ENCODE measurements at places on chromosomes 6 and 20.

- no peak for DNase-seq
Observed at GRCh38 chr6:47974106-47974505, 136.9 kb downstream of the PTCHD4 start.

GRCh38 chr20:59171986-59172385 is 8.4 kb downstream of the ZNF831 start:
- DNase-seq: no peak

DNA sequence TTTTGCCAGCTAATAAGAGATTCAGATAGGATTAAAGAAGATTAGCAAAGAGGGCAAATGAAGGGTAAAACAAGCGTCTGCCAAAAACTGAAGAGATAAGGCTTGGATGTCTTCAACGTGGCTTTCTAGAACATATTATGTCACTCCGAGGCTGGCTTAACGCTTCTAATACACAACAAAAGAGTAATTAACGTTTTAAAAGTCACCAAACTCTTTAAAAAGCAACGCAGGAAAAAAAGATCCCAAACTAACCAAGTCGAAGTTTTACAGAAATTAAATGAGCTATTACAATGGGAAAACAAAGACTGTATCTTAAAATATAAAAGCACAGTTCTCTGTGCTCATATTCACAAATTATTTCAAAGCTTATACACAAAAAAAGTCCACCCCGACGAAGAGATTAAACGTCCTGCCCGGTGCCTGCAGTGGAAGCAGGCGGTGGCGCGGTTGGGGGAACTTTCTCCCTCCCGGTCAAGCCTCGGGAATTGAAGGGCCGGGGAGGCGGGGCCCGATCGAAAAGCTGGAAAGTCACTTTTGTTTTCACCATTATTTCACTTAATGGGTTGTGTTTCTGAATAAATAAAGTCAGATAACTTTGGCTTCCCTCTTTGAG is 1.2 kb downstream of the MAK start:
- no peak for DNase-seq

DNA sequence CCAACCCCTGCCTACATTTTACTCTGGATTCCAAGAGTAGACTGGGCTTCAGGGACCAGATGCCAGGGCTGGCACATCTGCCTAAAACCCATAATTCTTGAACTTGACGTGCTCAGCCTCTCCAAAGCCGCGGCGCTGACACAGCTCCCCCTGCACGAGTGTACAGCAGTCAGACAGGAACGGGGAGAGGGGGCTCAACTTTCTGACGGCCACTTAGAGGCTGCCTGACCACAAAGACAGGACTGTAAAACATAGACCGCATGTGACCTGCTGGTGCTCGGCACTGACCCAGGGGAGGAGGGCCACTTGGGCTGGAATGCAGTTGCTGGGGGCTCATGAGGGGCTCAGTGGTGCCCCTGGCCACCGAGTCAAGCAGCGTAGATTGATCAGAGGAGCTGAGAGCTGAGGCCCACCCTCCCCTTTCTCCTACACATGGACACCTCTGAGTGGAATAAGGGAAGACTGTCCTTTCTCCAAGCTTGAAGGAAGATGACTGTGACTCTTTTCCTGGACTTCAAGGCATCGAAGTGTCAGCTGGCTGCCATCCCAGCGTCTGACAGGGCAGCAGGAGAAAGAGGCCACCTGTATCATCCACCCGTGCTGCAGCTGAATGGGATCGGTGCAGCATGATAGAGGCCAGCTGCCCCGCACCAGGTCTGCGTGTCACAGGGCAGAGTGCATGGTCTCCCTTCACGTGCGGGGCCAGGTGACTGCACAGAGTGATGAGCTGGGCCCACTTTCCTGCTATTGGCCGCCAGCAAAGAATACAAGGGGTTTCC is 171.3 kb upstream of the AGPAT4 start:
- no peak for DNase-seq

DNA sequence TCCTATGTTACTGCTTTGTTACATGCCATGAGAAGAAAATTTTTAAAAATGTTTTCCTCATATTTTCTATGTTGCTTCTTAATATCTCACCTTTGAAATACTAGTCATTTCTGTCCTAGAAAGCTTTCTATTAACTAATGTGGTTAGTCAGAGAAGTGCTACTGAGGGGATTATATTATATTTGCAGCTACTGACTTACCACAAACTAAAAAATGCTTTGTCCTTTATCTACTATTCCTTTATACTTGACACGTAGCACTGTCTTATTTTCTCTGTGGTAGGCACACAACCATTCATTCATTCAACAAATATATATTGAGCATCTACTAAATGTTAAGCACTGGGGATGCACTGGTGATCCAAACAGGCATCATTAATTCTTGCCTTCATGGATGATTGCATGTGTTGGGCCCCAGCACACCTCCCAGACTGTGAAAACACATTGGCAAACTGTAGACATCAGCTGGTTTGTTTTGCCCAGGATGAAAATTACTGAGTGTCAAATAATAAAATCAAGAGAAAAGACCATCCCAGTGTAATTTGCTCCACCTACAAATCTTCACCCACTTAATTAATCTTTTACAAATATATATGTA is 10.7 kb upstream of the MLIP start:
- no peak for DNase-seq

DNA sequence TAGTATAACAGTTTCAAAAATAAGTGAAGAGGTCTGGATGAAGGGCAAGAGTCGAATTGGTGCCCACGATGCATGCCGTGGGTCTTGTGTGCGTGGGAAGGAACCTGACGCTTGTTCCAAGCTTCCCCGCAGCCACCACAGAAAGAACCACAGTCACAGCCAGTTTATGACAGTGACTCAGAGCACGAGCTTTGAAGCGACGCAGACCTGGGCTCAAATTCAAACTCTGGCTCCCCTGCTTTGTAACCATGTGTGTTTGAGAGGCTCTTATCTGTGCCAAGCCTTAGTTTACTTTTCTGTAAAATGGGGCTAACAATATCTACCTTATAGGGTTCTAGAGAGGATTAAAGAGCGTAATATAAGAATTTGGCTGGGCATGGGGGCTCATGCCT is 65.5 kb downstream of the SYNJ2 start:
- peak; percentile 62 for DNase-seq

GRCh38 chr6:29014729-29015608 is 9.9 kb upstream of the ZNF311 start:
- no peak for DNase-seq

- DNase-seq: no peak
Observed at GRCh38 chr20:48825566-48825920, 2.3 kb downstream of the PREX1 start.

DNA sequence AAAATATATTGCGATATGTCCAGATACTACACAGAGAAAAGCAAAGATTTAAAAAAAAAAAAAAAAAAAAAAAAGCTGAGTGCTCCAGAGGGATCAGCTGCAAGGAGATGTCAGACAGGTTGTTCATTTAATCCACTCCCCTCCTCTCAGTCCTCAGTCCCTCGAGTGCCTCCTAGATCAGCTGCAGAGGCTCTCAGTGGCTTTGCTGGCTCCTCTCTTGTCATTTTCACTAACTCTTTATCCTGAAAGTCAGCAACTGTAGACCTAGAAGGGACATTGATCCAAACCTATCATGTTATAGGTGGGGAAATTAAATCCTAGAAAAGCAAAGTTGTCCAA is 61.6 kb downstream of the KIAA0319 start:
- no peak for DNase-seq

DNA sequence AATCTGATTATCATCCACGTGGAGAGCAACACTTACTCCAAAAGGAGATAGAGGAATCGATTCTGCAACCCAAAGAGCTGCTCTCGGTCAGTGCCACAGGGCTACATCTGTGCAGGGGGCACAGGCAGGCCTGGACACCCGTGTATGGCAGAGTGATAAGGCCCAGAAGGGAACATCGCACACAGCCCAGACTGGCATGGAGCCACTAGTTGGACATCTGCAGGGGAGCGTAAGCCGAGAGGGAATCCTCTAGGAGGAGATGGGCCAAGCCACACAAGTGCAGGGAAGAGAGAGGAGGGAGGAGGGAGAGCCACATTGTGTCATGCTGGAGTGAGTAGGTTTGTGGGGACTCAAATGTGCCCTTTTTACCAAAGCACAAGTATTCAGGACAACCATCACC is 50.4 kb upstream of the ENTPD6 start:
- no peak for DNase-seq

- DNase-seq: peak; percentile 75
Observed at GRCh38 chr20:57381596-57382503, 9.3 kb upstream of the RBM38 start.

DNA sequence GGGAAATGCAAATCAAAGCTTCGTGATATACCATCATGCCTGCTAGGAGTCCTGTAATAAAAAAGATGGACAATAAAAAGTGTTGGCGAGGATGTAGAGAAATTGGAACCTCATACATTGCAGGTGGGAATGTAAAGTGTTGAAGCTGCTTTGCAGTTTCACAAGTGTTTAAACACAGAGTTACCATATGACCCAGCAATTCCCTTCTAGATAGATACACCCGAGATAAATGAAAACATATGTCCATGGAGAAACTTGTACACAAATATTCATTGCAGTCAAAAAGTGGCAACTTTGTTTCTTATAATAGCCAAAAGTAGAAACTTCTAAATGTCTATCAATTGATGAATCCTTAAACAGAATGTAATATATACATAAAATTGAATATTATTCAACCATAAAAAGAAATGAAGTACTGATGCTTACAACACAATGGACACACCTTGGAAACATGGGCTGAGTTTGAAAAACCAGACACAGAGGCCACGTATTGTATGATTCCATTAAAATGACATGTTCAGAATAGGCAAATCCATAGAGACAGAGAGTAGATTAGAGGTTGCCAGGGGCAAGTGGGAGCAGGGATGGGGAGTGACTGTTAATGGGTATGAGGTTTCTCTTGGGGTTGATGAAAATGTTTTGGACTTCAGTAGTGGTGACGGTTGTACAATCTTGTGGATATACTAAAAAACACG is 20.8 kb upstream of the ERVFRD-1 start:
- DNase-seq: no peak

DNA sequence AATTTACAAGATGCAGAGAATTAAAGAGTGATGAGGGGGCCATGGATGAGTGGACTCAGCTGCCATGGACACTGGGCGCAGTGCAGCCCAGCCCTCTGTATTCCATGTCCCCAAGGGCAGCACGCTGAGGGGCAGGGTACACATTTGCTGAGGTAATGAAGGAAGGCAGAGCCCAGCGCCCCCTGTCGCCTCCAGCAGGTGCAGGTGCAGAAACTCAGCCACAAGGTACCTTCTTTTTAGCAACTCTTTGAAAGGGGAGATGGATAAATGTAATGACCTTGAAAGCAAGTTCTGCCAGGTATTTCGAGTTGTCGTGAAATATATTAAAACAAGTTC is 7.1 kb downstream of the CD93 start:
- no peak for DNase-seq

GRCh38 chr6:13487122-13488014 is at the start of gene GFOD1:
Gene GFOD1 (minus strand): TSS chr6:13487600. CDS start chr6:13486890, 710 bp downstream.
- DNase-seq: peak; percentile 69
